Activated B cell treated with CpG ODN at 0.5 μM for 24 hours (primary cell): ENCODE measurements at places on chromosomes 3 and 15. TPM values are rescaled to one million over a fixed set of nuclear protein-coding genes. Genes with fewer than 3 reads are reported as not detected.

Gene TASOR
- 66.0 and 79.7 TPM in 2 replicates for total RNA-seq

Gene SOX14
- total RNA-seq, result not detected in 2 replicates

Gene SMARCC1
- total RNA-seq, result 136 and 144 TPM in 2 replicates

Gene NFKBIZ
- 391 and 421 TPM in 2 replicates for total RNA-seq

Gene C3orf70
- not detected in 2 replicates for total RNA-seq

Gene CILP
- 0.10 and 0.18 TPM in 2 replicates for total RNA-seq

Gene THSD4
- total RNA-seq, result not detected in 2 replicates

Gene THOC7
- 50.2 and 53.8 TPM in 2 replicates for total RNA-seq

Gene SPESP1
- 0.44 and 0.78 TPM in 2 replicates for total RNA-seq

Gene SLC24A5
- total RNA-seq, result not detected in 2 replicates

Gene FBXW12
- total RNA-seq, result not detected in 2 replicates

Gene UPK1B
- not detected in 2 replicates for total RNA-seq

Gene IQCH
- total RNA-seq, result 1.1 and 1.5 TPM in 2 replicates

Gene SCG5
- 0.27 TPM in 1 of 2 replicates, not detected in the other for total RNA-seq

Gene DGKG
- 3.9 and 4.2 TPM in 2 replicates for total RNA-seq

Gene P2RY1
- total RNA-seq, result 0.20 TPM in 2 replicates

Gene DET1
- total RNA-seq, result 5.7 and 7.1 TPM in 2 replicates

Gene ANKRD34C
- total RNA-seq, result not detected in 2 replicates

Gene TRAIP
- 6.4 TPM in 2 replicates for total RNA-seq

Gene PCSK6
- 0.78 and 1.1 TPM in 2 replicates for total RNA-seq
